ENCODE measurements at places on chromosomes 12 and 14.

GRCh38 chr14:76774821-76775694, 13.8 kb downstream of the VASH1 start:
- DNase-seq, result no peak

GRCh38 chr12:14454098-14454907, 88.8 kb downstream of the ATF7IP start:
- DNase-seq, result peak; percentile 57

- no peak for DNase-seq
These were observed 48.6 kb downstream of the EIF2S3B start for GRCh38 chr12:10554228-10554755.

- no peak for DNase-seq
These were observed 612.5 kb downstream of the FSCB start for GRCh38 chr14:43894534-43894933.

- DNase-seq, result no peak
These were observed 15.8 kb downstream of the CD9 start for GRCh38 chr12:6215932-6216494.

DNA sequence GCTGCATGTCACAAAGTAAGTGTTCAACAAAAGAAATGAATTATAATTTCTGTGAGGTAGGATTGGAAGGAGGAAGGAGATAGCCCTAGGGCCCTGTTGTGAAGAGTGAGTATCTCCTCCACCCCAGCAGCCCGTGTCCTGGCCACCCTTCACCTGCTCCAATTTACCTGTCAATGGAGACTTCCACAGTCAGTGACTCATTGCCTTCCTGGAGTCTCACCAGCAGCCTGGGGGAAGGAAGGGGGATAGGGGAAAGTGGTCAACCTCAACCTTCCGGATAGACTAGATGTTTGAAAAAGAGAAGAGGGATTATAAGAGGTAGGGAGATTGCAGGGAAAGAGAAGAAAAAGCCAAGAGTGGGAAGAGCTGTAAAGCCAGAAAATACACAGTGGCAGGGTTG, 9.2 kb downstream of the STAT2 start:
- no peak for DNase-seq

Measured in CD4-positive, alpha-beta T cell (primary cell).